Kidney epithelial cell (primary cell): ENCODE measurements at places on chromosomes 3 and 15. TPM values are rescaled to one million over a fixed set of nuclear protein-coding genes. Genes with fewer than 3 reads are reported as not detected.

The PCLAF gene
- total RNA-seq, result 2.6 and 8.4 TPM in 2 replicates

The FOXL2NB gene
- total RNA-seq, result 2.2 and 2.7 TPM in 2 replicates

GRCh38 chr3:25775936-25776335 is 7.3 kb downstream of the NGLY1 start:
- no peak for DNase-seq

DNA sequence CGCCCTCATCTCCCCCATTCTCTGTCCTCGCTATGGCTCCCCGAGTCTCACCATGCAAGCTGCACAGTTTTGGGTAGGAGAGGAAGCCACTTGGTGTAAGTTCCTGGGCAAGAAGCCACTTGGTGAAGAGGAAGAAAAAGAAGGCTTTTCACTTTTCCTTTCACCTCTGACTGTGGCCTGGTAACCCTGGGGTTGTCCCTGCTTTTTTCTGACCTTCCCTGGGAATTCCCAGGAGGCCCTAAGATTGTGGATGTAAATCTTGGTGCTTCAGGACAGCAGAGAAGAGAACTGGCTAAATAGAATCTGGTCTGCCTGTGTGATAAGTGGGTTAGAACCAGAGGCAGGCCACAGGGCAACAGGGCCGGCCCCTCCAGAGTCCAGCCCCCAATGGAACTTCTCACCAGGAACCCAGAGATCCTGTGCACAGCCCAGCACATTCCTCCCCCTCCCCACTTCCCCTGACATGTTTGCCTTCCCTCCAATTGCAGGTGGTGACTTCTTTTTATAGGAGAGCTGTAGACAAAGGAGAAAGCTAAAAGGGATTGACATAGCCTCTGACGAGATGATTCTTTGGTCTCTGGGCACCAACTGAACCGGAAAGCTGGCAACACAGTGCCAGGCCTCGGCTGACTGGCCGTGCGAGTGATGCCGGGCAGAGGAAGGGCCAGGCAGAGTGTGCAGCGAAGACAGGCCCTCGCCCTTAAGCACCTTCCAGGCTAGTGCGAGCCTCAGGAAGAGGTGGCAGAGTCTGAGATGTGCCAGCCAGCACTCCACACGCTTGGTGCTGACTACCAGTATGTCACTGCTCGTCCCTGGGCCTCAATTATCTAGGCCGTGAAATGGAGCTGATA is 19.4 kb upstream of the SKOR1 start:
- DNase-seq, result no peak

The GOLGA8S gene
- not detected in 2 replicates for total RNA-seq

The GFM1 gene
- total RNA-seq, result 45.5 and 55.0 TPM in 2 replicates

The SIDT1 gene
- 0.04 and 0.14 TPM in 2 replicates for total RNA-seq

The AHSG gene
- total RNA-seq, result not detected in 2 replicates
